ENCODE measurements at places on chromosomes 11 and 22. TPM values are rescaled to one million over a fixed set of nuclear protein-coding genes. Genes with fewer than 3 reads are reported as not detected.

CD248 gene
- total RNA-seq, result 193 TPM

F2 gene
- not detected for total RNA-seq

IFITM10 gene
- 2.2 TPM for total RNA-seq

IGLL1 gene
- not detected for total RNA-seq

RTCB gene
- 74.8 TPM for total RNA-seq

- DNase-seq, result no peak
These were observed 21.1 kb upstream of the PLET1 start for GRCh38 chr11:112281726-112282125.

GRCh38 chr11:124961972-124962609, 8.1 kb downstream of the CCDC15 start:
- peak; percentile 91 for DNase-seq

- DNase-seq, result peak; percentile 33
These were observed 30.8 kb upstream of the LRRC10B start for GRCh38 chr11:61477727-61478148.

- no peak for DNase-seq
These were observed 3.0 kb downstream of the RPS25 start for GRCh38 chr11:119015054-119015611.

- no peak for DNase-seq
These were observed 46.3 kb downstream of the RBX1 start for GRCh38 chr22:40997520-40997919.

DNA sequence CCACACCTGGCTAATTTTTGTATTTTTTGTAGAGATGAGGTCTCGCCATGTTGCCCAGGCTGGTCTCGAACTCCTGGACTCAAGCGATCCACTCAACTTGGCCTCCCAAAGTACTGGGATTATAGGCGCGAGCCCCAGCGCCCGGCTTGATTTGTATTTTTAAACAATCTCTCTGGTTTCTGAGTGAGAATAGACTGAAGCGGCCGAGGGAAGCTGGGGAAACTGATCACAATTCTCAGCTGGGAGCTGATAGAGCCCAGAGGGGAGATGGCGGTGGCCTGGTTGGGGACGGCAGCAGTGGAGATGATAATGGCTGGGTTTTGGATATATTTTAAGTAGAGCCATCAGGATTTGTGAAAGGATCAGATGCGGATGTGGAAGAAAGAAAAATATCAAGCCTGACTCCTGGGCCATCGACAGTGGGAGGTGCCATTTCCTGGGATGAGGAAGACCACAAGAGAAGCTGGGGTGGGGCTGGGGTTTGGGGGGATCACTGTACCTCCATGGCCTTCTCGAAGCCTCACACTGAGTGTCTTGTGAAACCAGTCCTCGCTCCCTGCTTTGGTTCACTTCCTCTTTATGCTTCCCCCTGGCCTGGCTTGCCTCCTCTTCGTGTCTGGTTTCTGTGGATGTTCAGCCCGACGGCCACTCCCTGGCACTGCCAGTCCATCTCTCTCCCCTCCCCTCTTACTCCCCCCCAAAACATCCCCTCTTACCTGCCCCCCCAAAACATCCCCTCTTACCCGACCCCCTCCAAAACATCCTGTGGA, 51.9 kb downstream of the IGLL1 start:
- DNase-seq, result no peak

- no peak for DNase-seq
These were observed at the start of gene GRAP2 for GRCh38 chr22:39900306-39901227. Gene GRAP2 (plus strand): TSS chr22:39901084. CDS start chr22:39947107, 46,023 bp downstream.

DNA sequence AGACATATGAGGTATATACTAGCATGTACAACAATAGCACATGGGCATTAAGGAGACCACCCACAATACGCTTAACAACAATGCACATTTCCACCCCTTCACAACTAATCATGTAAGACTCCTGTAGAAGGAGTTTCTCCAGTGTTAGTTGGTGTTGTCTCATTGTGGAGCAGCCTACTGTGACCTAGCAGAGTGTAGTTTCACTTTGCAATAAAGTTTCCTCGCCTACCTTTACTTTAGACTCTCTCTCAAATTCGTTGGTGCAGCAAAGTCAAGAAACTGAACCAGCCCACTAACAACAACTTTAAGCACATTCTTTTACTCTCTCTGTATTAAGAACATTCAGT, 863.6 kb downstream of the FAM181B start:
- DNase-seq, result no peak

GRCh38 chr11:124536520-124536919, 6.9 kb downstream of the OR8B12 start:
- DNase-seq, result peak; percentile 30
